Stimulated activated CD8-positive, alpha-beta memory T cell treated with anti-CD3 and anti-CD28 coated beads, Interleukin-4, amount 100 ng/mL, for 1 hour (primary cell): ENCODE measurements at places on chromosomes 13 and 19.

GRCh38 chr13:30835442-30835841 is 70.6 kb upstream of the MEDAG start:
- no peak for DNase-seq

- DNase-seq = no peak
Observed at GRCh38 chr13:42478531-42479156, 95.3 kb upstream of the TNFSF11 start.

- no peak for DNase-seq
Observed at GRCh38 chr13:27171244-27171826, at the start of gene USP12. Gene USP12 (minus strand): TSS chr13:27171811. CDS start chr13:27171639, 172 bp downstream.

DNA sequence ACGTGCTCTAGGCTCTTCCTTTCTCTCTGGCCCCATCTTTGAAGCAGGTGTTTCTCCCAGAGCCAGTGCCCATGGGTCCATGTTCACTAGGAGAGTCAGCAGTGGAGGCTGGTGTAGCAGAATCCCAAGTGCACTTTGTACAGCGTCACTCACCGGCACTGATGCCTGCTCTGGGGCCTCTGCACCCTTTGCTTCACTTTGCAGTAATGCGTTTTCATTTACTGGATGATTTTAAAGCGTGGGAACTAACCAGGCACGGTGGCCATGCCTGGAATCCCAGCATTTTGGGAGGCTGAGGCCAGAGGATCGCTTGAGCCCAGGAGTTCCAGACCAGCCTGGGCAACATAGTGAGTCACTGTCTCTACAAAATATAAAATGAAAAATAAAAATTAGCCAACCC is 30.7 kb downstream of the SLC25A42 start:
- no peak for DNase-seq

DNA sequence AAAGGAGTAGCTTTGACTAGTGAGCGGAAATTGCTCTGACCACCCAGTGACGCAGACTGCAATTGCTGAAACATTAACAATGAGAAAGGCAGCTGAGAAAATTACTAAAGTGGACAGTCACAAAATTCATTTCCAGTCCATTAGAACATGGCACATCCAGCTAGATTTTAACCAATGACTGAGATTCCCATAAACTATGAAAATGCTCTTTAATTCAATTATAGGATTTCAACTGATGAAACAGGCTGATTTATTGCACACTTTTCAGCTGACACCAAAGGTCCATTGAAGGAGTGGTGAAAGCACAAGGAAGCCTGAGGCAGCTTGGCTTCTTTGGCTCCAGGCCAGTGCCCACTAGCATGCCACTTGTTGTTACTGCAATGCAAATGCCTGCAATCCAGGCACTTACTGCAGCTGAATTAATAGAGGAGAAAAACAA is 933.4 kb downstream of the SLITRK6 start:
- no peak for DNase-seq

DNA sequence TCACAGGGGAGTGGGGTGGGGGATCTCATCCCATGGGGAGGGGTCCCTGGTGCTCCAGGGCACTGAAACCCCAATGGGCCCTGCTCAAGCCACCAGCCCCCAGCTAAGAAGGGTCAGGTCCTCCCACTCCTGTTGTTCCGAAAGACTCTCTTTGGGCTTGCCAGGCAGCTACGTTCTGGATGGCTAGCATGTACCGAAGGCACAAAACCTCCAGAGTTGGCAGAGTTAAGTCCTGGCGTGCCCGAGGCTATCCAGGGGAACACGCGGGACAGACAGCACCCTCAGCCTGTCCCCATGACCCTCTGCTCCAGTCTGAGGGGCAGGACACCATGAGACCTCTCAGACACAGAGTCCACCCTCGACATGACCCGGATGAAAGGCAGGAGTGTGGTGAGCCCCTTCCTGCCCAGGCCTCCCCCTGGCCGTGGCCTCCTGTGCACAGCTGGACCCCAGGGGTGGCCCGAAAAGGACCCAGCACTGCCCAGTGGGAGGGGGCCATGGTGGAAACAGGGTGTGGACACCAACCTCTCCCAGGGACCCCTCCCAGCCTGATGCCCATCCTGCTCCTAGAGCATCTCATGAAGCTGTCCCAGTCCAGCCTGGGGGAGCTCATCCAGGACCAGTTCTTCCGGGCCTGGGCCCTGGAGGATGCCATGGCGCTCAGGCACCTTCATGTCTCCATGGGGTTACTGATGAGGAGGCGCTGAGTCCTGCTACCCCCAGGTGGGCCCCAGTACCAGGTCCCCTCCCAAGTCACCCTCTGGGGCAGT is 53.0 kb upstream of the TPM4 start:
- no peak for DNase-seq

DNA sequence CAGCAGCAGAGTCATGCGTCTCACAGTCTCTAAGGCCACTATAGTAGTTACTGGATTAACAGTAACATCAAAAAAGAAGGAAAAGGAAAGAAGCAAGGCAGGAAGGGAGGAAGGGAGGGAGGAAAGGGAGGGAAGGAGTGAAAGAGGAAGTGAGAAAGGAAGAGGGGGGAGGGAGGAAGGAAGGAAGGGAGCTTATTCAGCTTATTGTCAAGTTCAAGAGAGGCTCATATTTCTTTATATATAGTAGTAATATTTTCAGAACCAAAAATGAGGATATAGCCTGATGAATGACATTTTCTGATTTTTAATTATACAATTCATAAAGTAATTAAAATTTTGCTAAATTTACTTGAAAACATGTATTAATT is 17.7 kb upstream of the RUBCNL start:
- no peak for DNase-seq

DNA sequence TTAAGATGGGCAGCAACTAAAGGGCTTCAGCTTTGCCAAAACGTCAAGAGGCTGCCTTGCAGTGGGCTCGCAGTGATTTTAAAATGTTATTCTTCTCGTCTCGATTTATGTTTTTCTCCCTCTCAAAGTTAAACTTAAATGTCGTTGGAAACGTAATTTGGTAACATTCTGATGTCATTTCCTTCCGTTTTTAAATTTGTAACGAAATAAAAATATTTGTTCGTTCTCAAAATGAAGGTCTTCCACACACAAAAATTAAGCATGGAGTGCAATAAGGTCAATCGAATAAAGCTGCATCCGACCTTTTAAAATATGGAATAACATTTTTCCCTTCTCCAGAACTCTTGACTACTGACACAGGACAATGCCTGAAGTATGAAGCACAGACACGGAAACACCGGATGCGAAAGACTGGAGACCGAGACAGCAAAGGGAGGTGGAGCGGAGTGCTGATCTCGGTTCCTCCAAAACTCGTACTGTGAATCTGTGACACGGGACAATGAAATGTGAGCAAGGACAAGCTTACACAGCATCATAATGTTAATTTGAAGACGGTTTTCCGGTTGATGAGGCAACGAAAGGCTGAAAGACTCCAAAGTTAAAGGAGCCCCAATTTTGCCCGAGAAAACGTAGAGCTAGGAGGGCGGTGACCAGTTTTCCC is 850 bp downstream of the MTMR6 start:
- DNase-seq = no peak

- peak; percentile 5 for DNase-seq
Observed at GRCh38 chr19:54551293-54551692, 22.3 kb upstream of the LILRA2 start.

- no peak for DNase-seq
Observed at GRCh38 chr13:94595001-94595949, 677 bp downstream of the TGDS start.

- DNase-seq = no peak
Observed at GRCh38 chr13:53241891-53242348, 213.3 kb downstream of the OLFM4 start.

DNA sequence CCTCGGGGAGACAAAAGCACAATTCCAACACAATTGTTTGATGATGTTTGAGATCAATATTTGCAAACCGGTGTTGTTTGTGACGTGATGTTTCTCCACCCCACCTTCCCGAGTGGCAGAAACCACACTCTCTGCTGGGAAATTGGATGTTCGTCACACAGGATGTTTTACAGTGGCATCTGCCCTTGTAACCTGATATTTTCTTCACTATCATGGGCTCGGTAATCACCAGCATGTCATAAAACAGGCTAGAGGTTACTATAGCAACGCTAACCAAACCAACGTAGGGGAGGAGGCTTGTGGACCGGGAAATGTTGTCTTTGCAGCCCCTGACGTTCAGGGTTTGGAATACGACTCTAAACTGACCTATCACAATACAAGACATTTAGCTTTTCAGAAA is 454.5 kb downstream of the IRS2 start:
- DNase-seq = no peak

DNA sequence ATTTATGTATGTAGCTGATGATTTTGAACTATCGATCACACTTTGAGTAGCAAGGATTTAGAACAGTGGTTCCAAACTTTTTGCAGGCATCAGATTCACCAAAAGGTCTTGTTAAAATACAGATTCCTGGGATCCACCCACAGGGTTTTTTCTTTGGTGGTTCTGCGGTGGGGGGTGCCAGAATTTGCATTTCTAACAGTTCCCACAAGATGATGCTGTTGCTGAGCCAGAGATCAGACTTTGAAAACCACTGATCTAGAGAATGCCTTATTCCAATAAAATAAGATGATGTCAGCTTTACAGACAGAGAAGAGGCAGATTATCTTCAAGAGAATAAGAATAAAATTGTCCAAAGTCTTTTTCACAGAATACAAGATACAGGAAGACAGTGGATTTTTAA is 80.9 kb upstream of the SHISA2 start:
- DNase-seq = no peak

GRCh38 chr19:2610637-2611482 is 91.6 kb downstream of the GNG7 start:
- DNase-seq = peak; percentile 84

DNA sequence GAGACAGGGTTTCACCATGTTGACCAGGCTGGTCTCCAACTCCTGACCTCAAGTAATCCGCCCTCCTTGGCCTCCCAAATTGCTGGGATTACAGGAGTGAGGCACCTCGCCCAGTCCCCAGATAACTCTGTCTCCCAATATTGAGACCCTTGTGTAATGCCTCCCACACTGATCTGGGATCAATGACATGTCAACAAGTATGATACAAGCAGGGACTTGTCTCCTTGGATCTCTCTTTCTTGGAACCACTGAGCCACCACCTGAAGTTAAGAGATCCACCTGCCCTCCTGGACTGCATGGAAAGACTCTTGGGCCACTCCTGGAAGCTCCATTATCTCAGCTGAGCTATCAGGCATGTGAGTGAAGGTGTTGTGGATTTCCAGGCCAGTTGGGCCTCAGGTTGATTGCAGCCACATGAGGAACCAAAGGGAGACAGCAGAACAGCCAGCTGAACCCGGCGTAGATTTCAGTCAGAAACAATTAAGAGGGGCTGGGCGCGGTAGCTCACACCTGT is 15.1 kb downstream of the NFKBID start:
- no peak for DNase-seq

DNA sequence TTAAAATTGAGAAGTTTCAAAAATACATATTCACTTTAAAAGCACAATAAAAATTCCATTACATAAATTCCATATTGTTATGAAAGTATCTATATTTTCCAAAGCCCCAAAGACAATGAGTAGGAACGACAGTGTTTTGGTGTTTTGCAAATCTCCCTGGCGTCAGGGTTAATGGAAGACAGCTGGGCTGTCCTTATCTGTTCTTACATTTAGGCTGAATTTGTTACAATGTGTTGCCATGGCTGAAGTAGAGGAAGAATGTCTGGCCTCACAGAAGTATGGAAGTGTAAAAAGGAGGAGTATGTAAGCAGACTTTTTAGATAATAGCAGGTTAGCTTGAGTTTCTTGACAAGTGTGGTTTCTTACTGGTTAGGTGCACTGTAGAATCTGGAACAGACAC is 124.4 kb upstream of the SPATA13 start:
- no peak for DNase-seq

DNA sequence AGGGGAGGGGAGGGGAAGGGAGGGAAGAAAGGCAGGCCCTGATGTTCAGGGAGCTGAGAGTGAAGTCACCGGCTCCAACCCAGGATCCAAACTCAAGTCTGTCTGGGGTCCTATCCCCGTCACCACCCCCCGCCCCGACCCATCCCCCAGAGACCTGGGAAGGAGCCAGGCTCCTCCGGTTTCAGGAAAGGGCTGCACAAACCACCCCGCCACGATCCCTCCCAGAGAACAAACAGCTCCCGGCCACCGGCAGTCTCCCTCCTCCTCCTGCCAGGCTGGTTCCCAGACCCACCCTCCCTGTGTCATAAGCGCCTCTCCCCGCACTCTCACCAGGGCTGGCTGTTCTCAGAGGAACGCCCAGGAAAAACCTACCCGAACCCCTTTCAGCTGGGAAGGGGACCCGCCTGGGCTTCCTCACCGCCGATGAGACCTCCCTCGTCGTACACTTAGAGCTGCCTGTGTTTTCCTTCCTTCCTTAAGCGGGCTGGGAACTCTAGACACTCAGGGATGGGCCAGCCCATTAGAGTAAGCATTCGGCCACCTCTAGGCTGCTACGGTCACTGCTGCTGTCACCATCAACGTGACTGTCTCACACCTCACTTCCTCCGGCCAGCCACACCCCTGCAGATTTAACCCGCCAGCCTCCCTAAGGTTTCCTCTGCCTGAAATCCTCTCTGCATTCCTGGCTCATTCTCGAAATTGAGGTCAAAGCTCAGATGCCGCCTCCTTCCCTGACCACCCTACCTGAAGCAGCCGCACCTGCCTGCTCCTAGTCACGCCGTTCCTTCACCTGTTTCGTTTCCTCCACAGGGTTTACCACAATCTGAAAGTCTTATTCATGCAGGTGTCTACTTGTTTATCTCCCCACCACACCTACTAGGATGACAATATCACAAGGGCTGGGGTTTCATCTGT is 6.3 kb upstream of the RDH13 start:
- no peak for DNase-seq

GRCh38 chr13:96925477-96925876 is 68.8 kb downstream of the OXGR1 start:
- DNase-seq = no peak

DNA sequence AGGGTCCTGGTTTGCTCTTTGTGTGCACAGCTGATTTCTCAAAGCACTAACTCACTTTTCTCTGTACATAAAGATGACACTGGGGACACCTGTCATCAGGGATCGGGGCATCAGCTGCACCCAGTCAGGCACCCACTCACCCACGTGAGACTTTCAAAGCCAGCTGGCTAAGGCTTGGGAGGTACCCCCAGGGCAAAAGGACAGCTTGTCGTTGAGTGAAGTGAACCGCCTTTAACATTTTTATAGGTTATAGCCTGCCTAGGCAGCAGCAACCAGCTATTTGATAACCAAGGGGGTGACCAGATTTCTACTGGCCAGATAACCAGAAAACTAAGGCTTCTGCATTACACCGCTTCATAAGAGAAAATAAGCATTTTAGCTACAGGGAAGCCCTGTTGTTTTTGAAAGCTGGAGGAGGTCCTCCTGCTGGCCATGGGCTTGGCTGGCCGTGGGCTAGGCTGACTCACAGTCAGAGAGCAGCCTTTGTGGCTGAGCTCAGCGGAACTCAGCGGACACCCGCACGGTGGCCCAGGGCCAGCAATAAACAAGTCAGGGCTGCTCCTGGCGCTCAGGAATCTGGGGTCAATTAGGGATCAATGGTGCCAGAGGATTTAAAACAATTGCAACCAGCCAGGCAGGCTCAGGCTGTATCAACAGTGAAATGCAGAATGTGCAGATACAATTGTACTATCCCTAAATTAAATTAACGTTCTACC is 57.1 kb downstream of the ALOX5AP start:
- DNase-seq = no peak

DNA sequence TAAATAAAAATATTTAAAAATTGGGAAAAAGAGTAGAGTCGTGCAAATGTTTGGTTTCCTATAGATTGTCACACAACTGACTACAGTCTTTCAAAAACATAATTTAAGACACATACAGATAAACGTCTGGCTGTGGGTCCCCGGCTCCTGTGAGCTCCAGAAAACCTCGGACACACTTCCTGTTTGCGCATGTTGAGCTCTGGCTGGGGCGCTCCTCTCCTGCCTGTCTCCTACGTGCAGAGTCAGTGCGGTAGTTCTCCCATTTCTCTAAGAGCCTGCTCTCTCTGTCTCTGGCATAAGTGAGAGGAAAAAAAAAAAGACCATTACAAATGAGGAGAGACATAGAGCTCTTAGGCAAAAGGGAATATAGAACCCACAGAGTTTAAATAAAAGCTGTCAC is 128.2 kb upstream of the OBI1 start:
- no peak for DNase-seq
